A549 treated with ZK216348 at 1 μM for 4 hours (cell line): ENCODE measurements at places on chromosomes 6 and 20. TPM values are rescaled to one million over a fixed set of nuclear protein-coding genes. Genes with fewer than 3 reads are reported as not detected.

MAN1A1 gene
- total RNA-seq = 0.05 to 0.09 TPM (median 0.05 TPM) in 3 of 5 replicates, not detected in the others

IL17A gene
- total RNA-seq = not detected in 5 replicates

SLC17A1 gene
- 0.14 TPM in 1 of 5 replicates, not detected in the others for total RNA-seq

MYLK4 gene
- 0.07 to 0.19 TPM (median 0.14 TPM) in 4 of 5 replicates, not detected in the other for total RNA-seq

HUS1B gene
- 0.24 to 0.34 TPM (median 0.33 TPM) in 3 of 5 replicates, not detected in the others for total RNA-seq

ATP6V1G2 gene
- 0.33 to 1.3 TPM (median 0.69 TPM) in 5 replicates for total RNA-seq

EBF4 gene
- 2.3 to 2.7 TPM (median 2.4 TPM) in 5 replicates for total RNA-seq

EYA2 gene
- 2.4 to 3.8 TPM (median 2.6 TPM) in 5 replicates for total RNA-seq

SYTL3 gene
- total RNA-seq = 1.1 to 1.8 TPM (median 1.4 TPM) in 5 replicates

LHFPL5 gene
- total RNA-seq = 0.26 TPM in 1 of 5 replicates, not detected in the others

ADGRG6 gene
- total RNA-seq = 37.0 to 76.6 TPM (median 63.3 TPM) in 5 replicates
